KG1 (cell line): ENCODE measurements at places on chromosomes 11 and 22.

DNA sequence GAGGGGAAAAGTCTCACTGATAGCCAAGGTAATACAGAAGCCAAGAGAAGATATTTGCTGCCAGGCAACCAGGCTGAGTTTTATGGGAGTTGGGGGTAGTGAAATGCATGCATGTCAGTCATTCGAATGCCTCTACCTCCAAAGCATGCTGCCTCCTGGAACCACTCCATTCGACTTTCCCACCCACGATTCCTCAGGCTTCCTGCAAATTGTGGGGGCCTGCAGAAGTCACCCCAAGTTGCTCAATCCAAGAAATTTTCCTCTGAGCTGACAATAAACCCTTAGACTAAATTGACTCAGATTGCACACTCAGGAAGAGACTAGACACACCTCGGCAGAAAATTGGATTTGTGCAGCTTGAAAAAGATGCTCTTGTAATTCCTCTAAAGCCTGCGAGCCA, 73.6 kb upstream of the GRK3 start:
- no peak for DNase-seq

- no peak for DNase-seq
Observed at GRCh38 chr11:126112547-126112946, 49.9 kb upstream of the CDON start.

GRCh38 chr11:99418927-99419720, 398.4 kb downstream of the CNTN5 start:
- no peak for DNase-seq

DNA sequence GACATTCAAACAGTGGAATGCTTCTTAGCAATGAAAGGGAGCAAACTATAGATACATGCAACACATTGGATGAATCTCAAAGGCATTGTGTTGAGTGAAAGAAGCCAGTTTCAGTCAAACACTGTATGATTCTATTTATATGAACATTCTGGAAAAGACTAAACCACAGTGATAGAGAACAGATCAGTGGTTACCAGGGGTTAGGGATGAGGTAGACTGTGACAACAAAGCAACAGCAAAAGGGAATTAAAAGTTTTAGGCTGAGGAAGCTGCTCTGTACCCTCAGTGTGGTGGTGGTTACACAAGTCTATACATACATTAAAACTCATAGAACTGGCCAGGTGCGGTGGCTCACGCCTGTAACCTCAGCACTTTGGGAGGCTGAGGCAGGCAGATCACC, 23.0 kb downstream of the FDX1 start:
- no peak for DNase-seq

- no peak for DNase-seq
Observed at GRCh38 chr11:73287400-73288101, 15.4 kb downstream of the P2RY6 start.

- no peak for DNase-seq
Observed at GRCh38 chr22:29737251-29738117, 17.7 kb downstream of the CABP7 start.

- no peak for DNase-seq
Observed at GRCh38 chr22:19900707-19901436, 40.7 kb upstream of the COMT start.

- DNase-seq: no peak
Observed at GRCh38 chr11:106286881-106287504, 209.5 kb downstream of the AASDHPPT start.

GRCh38 chr22:26322179-26322905, 106.7 kb upstream of the ASPHD2 start:
- DNase-seq: no peak

GRCh38 chr11:73055655-73056354, 86.3 kb downstream of the FCHSD2 start:
- no peak for DNase-seq

- no peak for DNase-seq
Observed at GRCh38 chr11:110859240-110859840, 147.1 kb upstream of the ARHGAP20 start.

DNA sequence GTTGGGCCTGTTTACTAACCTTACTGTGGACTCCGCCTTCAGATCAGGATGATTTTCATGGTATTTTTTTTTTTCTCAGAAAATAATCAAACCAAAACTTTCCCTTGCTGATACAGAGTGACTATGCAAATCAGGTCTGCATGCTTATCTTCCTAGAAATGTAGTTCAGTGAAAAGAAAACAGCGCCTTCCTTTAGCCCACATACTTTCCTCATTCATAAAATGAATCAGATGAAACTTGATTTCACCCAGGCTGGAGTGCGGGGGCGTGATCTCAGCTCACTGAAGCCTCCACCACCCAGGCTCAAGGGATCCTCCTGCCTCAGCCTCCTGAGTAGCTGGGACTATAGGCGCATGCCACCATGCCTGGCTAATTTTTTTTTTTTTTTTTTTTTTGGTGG, 26.0 kb downstream of the ZNRF3 start:
- no peak for DNase-seq

DNA sequence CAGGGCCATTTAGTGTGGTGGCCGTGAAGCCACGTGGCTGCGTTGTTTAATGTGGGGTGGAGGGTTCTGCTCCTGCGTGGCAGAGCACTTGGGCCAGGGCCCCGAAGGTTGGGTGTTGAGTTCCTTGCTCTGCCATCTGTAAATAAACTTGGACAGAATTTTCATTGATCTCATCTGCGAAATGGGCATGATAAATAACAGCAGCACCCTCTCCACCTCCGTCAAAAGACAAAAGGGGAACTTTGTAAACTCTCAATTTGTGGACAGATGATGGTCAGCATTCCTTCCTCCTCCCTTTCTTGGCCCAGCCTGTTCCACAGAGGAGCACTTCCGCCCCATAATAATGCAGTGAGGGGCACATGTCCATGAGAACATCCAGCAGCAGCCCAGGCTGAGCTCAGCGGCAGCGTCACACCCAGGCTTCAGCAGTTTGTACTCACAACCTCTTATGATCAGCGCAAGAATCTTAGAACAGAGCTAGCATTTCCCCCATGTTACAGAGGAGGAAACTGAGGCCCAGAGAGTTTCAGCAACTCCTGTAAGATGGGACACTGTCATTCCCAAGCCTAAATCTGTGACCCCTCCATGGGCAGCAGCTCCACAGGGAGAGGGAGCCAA, 874.5 kb downstream of the BRD1 start:
- no peak for DNase-seq

DNA sequence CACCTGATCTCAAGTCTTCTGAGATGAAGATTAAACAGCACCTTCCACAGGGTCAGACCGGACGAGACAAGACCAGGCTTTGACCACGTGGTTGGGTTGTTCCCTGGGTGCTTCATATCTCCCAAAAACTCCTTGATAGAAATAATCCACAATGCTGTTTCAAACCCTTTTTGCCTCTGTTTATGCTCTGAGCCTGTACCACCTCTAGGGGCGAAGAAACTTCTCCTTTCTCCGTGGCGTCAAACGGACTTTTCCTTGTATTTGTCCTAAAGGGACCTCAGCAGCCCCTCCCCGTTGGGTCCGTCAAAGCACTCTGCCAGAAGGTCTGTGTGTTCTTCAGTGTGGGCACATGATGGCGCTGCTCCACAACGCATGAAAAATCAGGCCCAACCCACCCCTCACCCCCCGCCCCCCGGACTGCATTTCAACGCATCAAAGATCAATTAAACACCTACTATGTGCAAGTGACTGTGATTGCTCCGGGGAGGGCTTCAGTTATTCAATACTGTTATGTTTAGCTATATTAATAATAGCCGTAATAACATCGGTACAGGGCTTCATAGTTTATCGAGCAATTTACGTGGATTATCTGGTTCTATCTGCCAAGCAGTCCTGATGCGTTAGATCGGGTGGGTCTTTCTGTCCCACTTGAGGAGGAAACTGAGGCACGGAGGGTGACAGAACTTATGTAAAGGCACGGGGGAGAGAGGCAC, 17.3 kb upstream of the EIF3D start:
- DNase-seq: peak; percentile 32

DNA sequence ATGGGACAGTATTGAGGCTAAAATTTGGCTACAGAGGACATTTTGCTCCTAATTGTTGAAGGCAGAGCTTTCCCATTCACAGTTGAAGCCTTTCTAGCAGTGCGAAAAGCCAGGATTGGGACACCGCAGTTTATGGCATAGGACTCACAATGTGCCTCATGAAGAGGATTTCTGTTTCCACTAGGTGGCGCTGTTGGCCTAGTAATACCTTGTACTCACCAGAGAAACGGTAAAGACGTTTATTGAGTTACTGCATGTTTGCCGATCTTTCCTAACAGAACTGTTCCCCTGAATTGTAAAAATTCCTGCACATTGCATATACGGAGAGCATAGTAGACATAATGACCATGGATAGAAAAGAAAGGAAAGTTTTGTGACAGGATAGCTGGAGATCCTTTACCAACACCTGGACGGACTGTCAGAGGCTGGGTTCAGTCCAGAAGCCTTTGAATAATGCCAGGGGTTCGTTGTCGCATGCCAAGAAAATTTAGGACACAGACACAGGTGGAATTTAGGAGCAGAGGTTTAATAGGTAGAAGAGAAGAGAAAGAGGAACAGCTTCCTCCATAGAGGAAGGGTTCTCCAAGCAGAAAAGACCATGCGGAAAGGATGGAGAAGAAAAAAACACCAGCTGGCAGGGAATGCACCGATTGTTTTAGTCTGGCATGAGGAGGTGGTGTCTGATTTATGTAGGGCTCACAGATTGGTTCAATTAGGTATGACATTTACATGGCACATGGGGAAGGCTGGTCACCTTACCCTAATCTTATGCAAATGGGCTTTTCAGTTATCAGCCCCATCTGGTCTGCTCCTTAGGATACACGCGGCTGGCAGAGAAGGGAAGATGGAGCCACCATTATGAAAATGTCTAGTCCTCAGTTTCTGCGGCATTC, 10.8 kb upstream of the OR51D1 start:
- peak; percentile 23 for DNase-seq

DNA sequence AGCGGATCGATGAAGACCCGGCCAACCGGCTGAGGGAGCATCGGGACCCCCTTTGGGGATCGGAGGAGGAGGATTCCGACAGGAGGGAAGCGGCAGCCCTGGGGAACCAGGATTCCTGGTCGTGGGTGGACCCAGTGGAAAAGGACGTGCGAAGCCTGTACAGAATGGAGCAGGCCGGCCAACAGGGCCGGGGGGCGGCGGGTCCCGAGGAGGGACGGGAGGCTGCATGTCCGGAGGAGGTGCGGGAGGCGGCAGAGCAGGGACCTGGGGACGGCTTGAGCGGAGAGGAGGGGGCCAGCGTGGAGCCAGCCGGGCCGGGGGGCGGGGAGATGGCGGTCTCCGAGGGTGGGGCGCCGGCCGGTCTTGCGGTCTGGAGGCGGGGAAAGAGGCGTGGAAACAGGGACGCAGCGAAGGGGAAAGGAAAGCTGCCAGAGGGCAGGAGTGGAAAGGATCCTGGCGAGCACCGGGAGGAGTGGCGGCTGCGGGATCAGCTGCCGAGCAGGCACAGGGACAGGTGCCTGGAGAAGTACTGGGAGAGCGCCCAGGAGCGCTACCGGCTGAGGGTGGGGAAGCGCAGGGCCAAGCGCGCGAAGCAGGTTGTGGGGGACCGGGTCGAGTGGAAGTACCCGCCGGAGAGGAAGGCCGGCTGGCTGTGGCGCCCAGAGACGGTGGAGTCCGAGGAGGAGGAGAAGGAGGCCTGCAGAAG, at the start of gene ANO5:
Gene ANO5, plus strand, starts transcription at position 444 of the 706 bp plus-strand sequence. CDS start 408 bp downstream, outside the sequence.
- DNase-seq: no peak

- DNase-seq: no peak
Observed at GRCh38 chr11:61609980-61610366, 29.1 kb upstream of the SYT7 start.

GRCh38 chr11:81700076-81700475, 1033.6 kb downstream of the FAM181B start:
- DNase-seq: no peak

- DNase-seq: no peak
Observed at GRCh38 chr11:72627594-72628281, 46.5 kb downstream of the PDE2A start.

- no peak for DNase-seq
Observed at GRCh38 chr22:31247726-31248125, 35.6 kb downstream of the LIMK2 start.

DNA sequence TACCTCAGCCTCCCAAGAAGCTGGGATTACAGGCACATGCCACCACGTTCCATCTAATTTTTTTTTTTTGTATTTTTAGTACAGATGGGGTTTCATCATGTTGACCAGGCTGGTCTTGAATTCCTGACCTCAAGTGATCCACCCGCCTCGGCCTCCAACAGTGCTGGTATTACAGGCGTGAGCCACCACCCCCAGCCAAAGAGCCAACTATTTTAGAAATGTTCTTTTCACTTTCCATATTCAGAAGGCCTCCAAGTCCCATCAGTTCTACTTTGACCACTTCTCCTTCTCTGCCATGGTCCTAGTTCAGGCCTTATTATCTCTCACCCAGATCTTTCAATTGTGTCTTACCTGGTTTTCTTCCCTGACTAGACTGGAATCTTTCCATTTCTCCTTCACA, 48.2 kb downstream of the CCDC83 start:
- no peak for DNase-seq

DNA sequence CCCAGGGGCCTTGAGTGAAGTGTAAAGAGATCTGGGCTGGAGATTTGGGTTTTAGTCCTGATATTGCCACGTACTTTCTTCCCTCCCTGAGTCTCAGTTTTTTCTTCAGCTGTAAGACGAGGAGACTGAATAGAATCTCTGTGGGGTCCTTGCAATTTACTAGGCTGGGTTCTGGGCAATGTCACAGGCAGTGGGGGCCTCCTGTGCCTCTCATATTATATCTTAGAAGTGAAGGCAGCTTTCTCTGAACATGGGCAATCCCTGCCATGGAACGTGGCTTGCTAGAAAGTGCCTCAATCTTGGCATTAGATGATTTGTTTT, 62.0 kb upstream of the PTPRJ start:
- DNase-seq: no peak

- no peak for DNase-seq
Observed at GRCh38 chr11:13373216-13373615, 89.8 kb downstream of the BTBD10 start.

DNA sequence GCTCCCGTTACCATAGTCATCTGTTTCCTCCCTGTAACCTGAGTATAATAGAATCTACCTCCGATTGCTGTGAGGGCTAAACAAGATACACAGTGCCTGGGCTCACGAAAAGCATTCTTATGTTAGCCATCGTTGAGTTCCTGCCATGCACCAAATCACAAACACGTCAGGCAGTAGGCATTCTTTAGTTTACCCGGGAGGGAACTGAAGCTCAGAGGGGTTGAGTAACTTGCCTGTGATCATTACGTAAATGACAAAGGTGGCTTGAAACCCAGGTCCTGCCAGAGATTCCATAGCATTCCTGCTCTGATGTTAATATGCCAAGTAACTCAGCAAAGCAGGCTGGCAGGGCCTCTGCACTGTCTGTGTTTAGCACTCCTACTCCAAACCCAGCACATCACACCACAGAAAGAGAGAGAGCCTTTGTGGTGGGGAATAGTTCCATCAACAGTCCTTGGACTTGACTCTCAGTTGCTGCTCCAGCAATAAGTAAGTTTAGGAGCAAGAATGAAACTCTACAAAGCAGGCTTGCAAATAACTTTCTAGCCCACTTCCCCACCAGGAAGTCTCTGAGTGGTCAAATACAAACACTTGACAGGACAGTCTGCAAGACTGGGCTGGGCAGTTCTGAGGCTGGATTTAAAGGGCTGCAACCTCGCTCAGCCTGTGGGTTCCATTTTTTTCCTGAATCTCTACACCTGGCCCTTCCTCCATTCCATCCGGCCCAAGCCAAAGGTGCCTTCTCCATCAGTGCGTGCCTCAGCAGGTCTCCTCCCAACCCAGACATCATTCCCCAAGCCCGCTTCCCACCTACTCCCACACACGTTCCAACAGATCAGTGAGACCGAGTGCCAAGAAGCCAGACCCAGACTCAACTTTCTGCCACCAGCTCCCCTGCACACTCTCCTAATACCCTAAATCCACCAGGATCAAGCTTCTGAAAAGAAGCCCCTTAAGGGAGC, 1.1 kb downstream of the SCN2B start:
- DNase-seq: no peak

GRCh38 chr11:73353422-73353821, 22.8 kb upstream of the RELT start:
- DNase-seq: no peak

GRCh38 chr11:6813656-6814055, 14.2 kb upstream of the OR6A2 start:
- no peak for DNase-seq
